EH (cell line): ENCODE measurements at places on chromosomes 3 and 15.

DNA sequence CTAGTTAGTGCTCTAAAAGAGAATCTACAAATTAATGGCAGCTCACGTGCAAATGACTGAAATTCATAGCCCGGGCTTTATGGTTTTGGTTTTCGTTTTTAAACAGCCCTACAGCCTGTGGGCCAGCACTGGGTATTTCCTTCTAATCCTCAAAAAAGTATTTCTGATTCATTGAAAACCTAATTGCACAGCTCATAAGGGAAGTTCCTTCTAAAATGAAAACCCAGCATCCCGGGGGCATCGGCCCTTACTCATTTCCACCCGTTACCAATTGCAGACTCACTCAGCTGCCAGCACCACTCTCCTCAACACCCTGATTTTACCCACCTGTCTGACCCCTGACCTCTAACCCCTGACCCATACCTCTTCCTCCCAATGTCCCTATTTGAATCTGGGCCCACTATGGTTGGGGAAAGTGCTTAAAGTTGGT, 59.5 kb upstream of the ZNF148 start:
- no peak for DNase-seq

DNA sequence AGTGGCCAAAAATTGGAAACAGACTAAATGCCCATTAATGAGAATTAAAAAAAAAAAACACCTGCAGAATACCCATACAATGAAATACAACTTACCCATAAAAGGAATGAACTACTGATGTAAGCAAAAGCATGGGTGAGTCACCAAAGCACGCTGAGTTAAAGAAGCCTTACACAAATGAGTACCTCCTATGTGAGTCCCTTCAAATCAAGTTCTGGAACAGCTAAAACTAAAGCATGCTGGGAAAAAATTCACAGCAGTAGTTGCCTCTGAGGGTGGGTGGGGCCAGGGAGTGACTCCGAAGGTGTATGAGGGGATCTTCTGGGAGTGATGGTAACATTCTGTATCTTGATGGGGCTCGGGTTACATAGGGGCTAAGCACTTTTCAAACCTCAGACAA, 11.4 kb downstream of the MYO5C start:
- DNase-seq = peak; percentile 38

DNA sequence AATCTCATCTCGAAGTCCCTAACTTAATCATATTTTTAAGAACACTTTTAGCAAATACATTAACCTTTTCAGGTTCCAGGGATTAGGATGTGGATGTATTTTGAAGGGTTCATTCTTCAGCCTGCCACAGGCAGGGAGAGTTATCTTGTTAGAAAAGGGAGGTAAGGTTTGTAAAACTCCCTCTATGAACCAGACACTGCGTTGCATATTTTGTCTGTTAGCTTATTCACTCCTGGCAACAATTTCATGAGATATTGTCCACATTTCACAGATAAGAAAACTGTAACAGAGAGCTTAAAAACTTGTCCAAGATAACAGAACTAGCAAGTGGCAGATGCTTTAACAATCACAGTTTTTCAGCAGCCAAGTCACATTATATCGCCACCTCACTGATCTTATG, 155.4 kb downstream of the DIPK2A start:
- no peak for DNase-seq

DNA sequence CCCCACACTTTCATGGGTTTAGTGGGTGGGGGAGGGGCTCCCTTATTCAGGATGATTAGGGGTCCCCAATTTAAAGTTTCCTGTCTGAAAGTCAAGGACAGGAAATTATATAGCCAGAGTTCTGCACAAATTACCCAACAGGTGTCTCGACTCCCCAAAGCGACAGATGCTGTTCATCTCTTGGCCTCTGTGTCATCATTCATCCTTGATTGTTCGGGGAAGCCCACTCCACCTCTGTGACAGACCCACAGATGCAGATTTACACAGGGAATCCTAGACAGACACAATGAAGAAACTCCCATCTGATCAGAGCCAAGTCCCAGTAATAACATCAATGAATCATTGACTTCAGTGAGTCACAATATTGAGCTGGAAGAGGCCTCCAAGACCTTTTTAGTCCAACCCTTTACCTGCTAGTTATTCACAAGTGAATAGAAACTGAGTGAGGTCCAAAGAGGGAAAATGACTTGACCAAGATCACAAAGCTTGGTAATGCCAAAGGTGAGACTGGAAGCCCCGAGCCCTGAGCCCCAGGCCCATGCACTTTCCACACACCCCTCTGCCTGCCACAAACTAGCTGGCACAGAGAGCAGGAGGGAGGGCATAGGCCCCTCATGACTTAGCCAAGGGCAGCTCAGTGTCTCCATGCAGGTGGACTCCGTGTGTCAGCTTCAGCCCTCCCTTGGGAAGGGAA, 7.9 kb upstream of the SRP14 start:
- peak; percentile 76 for DNase-seq

GRCh38 chr3:171446801-171447578, 13.2 kb downstream of the TNIK start:
- DNase-seq = peak; percentile 90

DNA sequence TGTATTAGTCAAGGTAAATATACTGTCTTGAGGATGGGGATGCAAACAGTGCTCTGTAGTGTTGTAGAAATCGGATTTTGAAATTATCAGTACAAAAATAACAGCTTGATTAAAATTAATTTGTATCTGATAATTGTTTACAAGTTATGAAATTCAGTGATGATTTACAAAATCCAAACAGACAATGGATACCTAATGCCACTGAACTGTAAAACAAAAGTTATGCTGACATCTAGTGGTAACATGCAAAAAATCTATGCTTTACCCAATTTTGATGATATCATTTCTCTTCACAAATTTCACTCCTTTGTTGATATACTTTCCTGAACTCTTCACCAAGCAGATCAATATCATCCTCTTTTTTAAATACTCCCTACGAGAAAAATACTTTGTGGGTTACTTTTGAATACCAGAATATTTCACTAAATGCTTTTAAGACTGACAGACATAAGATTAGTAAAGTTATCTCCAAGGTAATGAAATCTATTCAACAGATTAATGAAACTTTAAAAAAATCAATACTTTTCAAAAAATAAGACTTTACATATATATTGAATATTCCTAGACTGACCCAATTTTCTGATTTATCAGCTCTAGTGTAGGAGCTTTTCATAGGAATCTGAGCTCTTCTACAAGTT, 36.0 kb downstream of the MNS1 start:
- peak; percentile 37 for DNase-seq

- DNase-seq = no peak
Measured at GRCh38 chr15:45026651-45027190, 3.7 kb downstream of the SORD start.

- no peak for DNase-seq
Measured at GRCh38 chr15:39741258-39741657, 41.4 kb downstream of the FSIP1 start.

GRCh38 chr15:70374096-70374495, 276.4 kb upstream of the TLE3 start:
- DNase-seq = no peak

- no peak for DNase-seq
Measured at GRCh38 chr15:67127331-67127664, 61.9 kb downstream of the SMAD3 start.

DNA sequence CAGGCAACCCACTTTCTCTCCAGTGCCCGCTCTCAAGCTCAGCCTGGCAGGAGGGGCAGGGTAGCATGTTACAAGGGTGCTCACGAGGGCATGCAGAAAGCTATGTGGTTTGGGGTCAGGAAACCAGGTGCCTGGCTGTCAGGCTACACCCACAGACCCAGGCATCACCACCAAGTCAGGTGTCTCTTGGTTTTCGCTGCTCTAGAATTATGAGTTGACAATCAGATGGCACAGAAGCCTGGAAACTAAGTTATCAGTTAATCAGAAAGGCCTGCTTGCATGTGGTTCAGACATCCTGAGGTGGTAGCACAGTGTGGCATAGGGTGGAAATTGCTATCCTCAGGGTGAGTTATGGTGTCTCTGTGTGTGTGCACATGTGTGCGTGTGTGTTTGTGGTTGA, 16.2 kb upstream of the CCR9 start:
- no peak for DNase-seq

GRCh38 chr3:101954361-101954760, 105.0 kb downstream of the NFKBIZ start:
- no peak for DNase-seq

- no peak for DNase-seq
Measured at GRCh38 chr3:127711021-127711695, 38.4 kb downstream of the ABTB1 start.

GRCh38 chr15:26128611-26129140, 265.5 kb upstream of the ATP10A start:
- DNase-seq = no peak

GRCh38 chr3:108602249-108602934, 12.9 kb downstream of the DZIP3 start:
- DNase-seq = no peak

- DNase-seq = no peak
Measured at GRCh38 chr3:140748-141330, 55.7 kb upstream of the CHL1 start.

DNA sequence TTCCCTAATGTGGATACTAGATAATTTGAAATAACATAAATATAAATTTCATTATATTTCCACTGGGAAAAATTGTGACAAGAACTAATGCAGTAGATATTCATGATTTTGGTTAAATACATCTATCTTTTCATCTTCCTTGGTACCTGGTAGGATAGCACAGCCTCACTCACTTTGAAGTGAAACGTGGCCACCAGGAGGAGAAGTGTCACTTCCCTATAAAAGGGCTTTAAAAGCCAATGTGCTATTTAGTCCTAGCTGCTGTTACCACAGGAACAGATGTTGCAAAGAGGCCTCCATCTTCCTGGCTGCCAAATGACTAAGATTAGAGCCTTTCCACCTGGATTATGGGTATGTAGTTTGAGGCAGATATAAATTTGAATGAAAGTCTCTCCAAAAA, 140.0 kb downstream of the PLOD2 start:
- DNase-seq = no peak

- DNase-seq = peak; percentile 75
Measured at GRCh38 chr15:76576523-76577279, 240.1 kb downstream of the ISL2 start.

GRCh38 chr15:70014331-70014730, 83.4 kb downstream of the TLE3 start:
- no peak for DNase-seq

GRCh38 chr15:75045332-75046015, 22.1 kb downstream of the PPCDC start:
- no peak for DNase-seq

- no peak for DNase-seq
Measured at GRCh38 chr15:99492716-99493115, 73.1 kb upstream of the MEF2A start.

DNA sequence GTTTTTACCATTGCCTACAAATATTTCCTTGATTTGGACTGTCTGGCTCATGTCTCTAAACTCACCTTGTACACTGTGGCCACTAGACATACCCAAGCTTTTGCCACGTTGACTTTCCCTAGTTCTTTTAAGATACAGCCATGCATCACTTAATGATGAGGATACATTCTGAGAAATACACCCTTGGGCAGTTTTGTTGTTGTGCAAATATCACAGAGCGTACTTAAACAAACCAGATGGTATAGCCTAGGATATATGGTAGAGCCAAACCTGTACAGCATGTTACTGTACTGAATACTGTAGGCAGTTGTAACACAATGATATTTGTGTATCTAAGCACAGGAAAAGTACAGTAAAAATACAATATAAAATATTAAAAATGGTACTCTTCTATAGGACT, 5.5 kb downstream of the ARHGEF26 start:
- DNase-seq = no peak

DNA sequence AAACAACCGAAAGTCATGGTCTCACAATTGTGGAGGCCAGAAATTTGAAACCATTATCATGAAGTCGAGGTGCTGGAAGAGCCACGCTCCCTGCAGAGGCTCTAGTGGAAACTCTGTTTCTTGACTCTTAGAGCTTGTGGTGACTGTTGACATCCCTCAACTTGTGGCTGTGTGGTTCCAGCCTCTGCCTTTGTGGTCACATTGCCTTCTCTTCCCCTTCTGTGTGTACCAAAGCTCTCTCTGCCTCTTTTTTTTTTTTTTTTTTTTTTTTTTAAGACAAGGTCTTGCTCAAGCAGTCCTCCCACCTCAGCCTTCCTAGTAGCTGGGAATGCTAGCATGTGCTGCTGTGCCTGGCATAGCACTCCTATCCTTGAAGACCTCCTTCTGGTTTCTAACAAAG, 48.7 kb upstream of the CRTC3 start:
- DNase-seq = peak; percentile 18

DNA sequence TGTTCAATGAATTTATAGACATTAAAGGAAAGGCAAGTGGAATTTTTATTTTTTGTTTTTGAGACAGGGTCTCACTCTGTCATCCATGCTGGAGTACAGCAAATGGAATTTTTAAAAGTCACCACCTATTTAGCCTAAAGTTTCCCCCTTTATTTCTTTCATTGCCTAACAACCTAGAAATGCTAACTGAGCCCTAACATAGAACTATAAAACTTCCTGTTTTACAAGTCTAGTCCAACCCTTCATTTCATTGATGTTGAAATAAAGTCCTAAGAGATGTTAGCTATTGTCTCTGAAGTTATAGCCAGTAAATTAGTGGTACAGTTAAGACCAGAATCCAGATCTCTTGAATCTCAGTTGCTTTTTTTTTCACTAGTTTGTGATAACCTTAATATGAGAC, 39.0 kb downstream of the MAPK6 start:
- DNase-seq = no peak

DNA sequence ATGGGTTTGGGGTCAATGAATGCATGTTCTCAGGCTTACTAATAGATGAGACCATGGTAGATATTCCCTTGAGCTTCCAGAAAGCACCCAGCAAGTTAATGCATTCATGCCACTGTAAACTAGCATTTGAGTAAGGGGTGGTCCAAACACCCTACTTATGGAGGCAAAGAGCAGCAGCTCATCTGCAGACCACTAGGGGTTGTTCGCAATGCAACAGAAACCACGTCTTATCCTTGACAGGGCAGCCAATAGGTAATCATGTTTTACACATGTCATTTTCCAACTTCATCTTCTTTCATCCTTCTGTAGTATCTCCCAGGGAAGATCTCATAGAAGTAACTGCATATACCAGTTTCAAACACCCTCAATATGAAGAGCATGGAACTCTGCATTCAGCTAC, 330.2 kb downstream of the RORA start:
- no peak for DNase-seq

- no peak for DNase-seq
Measured at GRCh38 chr15:28936481-28936881, 50.7 kb downstream of the APBA2 start.

- DNase-seq = peak; percentile 62
Measured at GRCh38 chr15:94174399-94174802, 57.0 kb upstream of the MCTP2 start.

- DNase-seq = peak; percentile 58
Measured at GRCh38 chr15:62066663-62067447, at the start of gene C2CD4A. C2CD4A (plus strand) TSS chr15:62066977; CDS start chr15:62067614, 637 bp downstream.

DNA sequence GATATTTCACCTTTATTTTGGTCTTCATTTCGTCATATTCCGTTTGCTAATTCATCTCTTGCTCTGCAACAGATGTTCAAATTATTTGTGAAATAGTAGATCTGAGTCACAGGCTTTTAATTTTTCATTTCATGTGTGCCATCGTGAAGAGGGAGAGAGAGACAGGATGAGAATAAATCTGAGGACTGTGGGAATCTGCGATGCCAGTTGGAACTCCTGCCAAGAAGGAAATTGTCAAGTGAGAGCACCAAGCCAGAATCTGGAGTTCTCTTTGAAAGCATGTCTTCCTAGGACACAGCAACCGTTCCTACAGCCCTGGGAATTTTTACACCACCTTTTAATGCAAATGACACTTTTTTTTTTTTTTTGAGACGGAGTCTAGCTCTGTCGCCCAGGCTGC, 48.8 kb downstream of the NSMCE3 start:
- DNase-seq = no peak
